ENCODE measurements at places on chromosomes 6 and 20. TPM values are rescaled to one million over a fixed set of nuclear protein-coding genes. Genes with fewer than 3 reads are reported as not detected.

DNA sequence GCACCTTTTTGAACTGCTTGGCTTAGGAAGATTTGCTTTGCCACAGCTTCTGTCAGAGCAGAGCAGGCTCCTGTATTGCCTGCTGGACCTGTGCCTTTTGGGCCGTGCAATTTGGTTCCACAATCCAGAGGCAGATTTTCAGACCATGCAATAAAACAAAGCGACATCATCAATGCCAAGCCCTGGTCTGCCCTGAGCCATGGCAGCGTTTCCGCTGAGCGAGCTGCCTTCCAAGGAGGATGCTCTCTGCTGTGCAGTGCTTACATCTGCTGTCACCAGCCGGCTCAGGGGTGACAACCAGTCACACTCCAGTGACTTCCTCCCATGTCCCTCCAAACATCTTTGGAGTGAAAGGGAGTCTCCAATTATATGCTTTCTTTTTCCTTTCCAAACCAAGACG is 282.2 kb downstream of the CDH26 start:
- no peak overlapping the region for H3K27ac ChIP-seq
- no peaks in the 10 kb centered on the region for H3K36me3 ChIP-seq
- peaks cover 5% of the 10 kb centered on the region for H3K27me3 ChIP-seq
- peak; percentile 49 for DNase-seq
- no peak overlapping the region for H3K4me3 ChIP-seq

- H3K4me3 ChIP-seq: no peak overlapping the region
- H3K27ac ChIP-seq: peak overlapping the region; percentile 96
- H3K36me3 ChIP-seq: peaks cover 14% of the 10 kb centered on the region
- no peak for DNase-seq
- H3K27me3 ChIP-seq: no peaks in the 10 kb centered on the region
- H3K4me1 ChIP-seq: peaks cover 34% of the 10 kb centered on the region
Measured at GRCh38 chr6:35014341-35014740, 125.3 kb downstream of the ANKS1A start.

- H3K36me3 ChIP-seq: no peaks in the 10 kb centered on the region
- H3K27me3 ChIP-seq: no peaks in the 10 kb centered on the region
Measured at GRCh38 chr6:136628996-136629395, 78.8 kb upstream of the MAP7 start.

DNA sequence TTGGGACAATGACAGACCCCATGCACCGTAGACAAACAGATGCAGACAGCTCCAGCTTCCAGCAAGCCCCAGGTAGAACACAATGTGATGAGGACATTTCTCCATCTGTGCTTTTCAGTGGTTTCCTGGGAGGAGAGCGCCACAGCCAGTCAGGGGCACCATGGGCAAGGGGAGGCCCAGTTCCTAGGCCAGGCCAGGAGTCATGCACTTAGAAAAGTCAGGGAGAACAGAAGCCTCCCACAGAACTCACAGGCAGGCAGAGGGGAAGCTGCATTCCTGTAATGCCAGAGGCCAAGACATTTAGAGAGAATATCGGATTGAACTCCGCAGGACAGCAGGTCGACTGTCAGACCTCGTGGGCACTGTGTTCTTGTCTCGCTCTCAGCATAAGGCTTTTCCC is 9.2 kb downstream of the SYNDIG1 start:
- peaks cover 13% of the 10 kb centered on the region for H3K4me1 ChIP-seq
- no peaks in the 10 kb centered on the region for H3K27me3 ChIP-seq

DNA sequence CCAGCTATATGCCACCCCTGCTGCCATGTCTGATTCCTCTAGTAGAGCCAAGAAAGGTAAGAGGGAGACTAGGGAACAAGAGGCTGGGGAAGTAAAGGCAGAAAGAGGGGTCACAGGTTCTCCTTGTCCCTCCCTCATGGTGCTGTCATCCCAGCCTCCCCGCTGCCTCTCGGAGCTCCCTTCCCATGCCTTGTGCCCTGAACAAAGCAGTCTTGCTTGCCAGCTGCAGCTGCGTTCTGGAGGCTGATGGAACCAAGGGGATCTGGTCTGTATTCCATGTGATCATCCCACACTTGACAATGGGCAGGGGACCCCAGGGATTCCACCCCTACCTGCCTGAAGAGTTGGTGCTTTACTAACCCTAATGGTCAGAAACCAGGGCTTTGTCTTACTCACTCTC is 61.4 kb downstream of the DAAM2 start:
- no peaks in the 10 kb centered on the region for H3K27me3 ChIP-seq
- H3K4me3 ChIP-seq: no peak overlapping the region
- H3K36me3 ChIP-seq: peaks cover 12% of the 10 kb centered on the region
- peaks cover 9% of the 10 kb centered on the region for H3K4me1 ChIP-seq

DNA sequence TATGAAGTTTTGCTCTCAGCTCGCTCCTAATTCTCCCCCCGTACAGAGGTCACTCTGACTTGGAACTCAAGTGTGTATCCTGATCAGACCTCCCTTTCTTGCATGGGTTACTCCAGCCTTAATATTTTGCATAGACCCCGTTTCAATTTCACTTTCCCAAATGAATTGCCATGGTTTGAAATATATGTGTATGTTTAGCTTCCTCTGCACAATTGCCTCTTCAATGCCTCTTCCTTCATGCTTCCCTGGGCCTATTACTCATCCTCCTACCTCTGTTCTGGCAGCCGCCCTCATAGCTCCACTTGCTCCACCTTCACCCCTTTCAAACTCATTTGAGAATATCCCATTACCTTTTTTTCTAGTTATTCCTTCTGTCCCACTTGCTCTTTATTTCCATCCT is 90.0 kb upstream of the SAMD5 start:
- DNase-seq: no peak
- H3K4me1 ChIP-seq: no peaks in the 10 kb centered on the region
- no peaks in the 10 kb centered on the region for H3K27me3 ChIP-seq
- H3K27ac ChIP-seq: no peak overlapping the region
- H3K36me3 ChIP-seq: no peaks in the 10 kb centered on the region

DNA sequence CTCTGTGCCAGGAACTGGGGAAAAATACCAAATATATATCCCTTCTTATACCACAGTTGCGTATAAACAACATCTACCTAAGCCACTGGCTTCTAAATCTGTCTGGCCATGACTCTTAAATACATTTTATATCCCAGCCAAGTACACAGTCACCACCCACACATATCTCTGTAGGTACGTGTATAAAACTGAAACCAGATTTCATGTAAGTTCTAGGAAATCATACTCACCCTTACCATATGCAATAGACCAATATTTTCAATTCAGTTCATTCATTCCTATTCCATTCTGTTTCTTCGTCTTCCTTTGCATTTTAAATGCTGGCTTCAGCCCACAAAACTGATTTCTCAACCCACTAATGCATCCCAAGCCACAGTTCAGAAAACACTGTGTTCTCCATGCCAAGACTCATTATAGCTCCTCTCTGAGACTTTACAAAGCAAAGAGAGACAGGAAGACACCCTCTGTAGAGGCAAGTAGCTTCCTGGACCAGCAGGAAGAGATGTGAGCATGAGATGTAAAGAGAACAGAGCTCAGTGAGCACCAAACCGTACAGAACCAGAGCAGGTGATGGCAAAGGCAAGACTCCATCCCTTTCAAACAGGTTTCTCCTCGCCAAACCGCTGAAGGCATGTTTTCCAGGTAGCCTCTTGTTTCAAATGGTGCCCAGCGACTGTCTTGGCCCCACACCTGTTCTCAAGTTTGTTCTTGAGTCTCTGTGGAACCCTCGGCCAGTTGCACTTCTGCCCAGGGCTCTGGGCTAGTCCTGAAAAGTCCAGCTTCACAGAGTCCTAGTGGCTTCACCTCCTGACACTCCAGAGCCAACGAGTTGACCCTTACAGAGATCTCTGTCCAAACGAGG is 18.7 kb downstream of the FAM50B start:
- H3K36me3 ChIP-seq: no peaks in the 10 kb centered on the region
- no peaks in the 10 kb centered on the region for H3K27me3 ChIP-seq
- no peak overlapping the region for H3K27ac ChIP-seq
- DNase-seq: peak; percentile 63
- peaks cover 7% of the 10 kb centered on the region for H3K4me1 ChIP-seq

DNA sequence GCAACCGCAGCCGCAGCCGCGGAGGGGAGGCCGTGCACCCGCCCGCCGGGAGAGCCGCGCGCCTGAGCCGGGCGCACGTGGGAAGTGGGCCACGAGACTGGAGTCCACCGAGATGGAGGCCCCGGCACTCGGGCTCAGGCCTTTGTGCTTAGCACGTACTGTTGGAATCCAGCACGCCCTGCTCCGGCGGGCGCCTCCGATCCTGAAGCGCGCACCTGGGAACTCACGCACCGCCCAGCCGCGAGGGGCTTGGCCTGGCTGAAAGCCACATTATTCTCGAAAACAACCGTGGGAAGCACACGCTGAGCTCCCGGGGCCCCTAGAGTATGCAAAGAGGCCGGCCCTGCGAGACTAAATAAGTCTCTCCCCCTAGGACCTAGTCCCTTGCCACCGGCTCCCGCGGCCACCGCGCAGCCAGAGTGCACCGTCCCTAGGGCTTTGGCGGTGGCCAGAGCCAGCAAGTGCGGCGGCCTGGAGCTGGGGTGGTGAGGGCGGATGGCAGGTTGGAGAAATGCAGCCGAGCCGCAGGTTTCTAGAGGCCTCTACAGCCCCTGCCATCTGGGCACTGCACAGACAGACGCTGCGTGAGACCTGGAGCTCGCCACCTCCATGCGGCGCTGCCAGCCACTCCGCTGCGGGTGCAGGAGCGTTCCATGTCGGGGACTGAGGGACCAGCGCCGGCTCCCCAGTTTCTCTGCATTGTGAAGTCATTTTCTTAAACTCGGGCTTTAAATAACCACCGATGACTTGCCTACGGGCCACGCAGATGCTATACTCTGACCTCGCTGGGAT is 42.0 kb upstream of the LY86 start:
- H3K4me3 ChIP-seq: peak overlapping the region; percentile 50
- H3K36me3 ChIP-seq: no peaks in the 10 kb centered on the region
- H3K4me1 ChIP-seq: peaks cover 21% of the 10 kb centered on the region
- peak overlapping the region; percentile 57 for H3K27ac ChIP-seq

GRCh38 chr6:149867876-149868640 is 3.9 kb upstream of the LRP11 start:
- H3K27me3 ChIP-seq: no peaks in the 10 kb centered on the region
- H3K27ac ChIP-seq: no peak overlapping the region
- DNase-seq: no peak

GRCh38 chr6:121603486-121603885 is 168.0 kb downstream of the GJA1 start:
- H3K36me3 ChIP-seq: no peaks in the 10 kb centered on the region
- H3K27me3 ChIP-seq: no peaks in the 10 kb centered on the region
- no peaks in the 10 kb centered on the region for H3K4me1 ChIP-seq
- no peak overlapping the region for H3K4me3 ChIP-seq

- H3K27ac ChIP-seq: no peak overlapping the region
- no peaks in the 10 kb centered on the region for H3K4me1 ChIP-seq
- DNase-seq: no peak
- H3K36me3 ChIP-seq: no peaks in the 10 kb centered on the region
- H3K4me3 ChIP-seq: no peak overlapping the region
Measured at GRCh38 chr20:21175433-21175832, 49.6 kb downstream of the KIZ start.

DNA sequence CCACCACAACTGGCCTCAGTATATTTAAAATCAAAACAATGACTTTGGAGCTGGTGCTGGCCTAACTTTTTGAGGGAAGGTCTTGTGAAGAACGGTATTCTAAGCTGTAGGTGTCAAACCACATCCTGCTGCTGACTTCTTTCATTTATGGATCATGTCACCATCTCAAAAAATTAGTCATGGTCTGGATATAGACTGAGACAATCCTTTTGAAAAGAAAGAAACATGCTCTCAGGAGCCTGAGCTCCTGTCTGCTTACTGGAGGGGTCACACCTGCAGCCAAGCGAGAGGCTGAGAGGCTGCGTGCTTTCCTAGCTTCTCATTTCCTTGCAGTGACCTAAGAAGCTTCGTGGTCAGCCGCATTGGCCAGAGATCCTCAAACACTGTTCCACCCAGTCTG is 55.2 kb downstream of the TIAM2 start:
- H3K4me1 ChIP-seq: peaks cover 2% of the 10 kb centered on the region
- no peaks in the 10 kb centered on the region for H3K36me3 ChIP-seq
- H3K27me3 ChIP-seq: no peaks in the 10 kb centered on the region
- no peak overlapping the region for H3K27ac ChIP-seq
- no peak for DNase-seq

DNA sequence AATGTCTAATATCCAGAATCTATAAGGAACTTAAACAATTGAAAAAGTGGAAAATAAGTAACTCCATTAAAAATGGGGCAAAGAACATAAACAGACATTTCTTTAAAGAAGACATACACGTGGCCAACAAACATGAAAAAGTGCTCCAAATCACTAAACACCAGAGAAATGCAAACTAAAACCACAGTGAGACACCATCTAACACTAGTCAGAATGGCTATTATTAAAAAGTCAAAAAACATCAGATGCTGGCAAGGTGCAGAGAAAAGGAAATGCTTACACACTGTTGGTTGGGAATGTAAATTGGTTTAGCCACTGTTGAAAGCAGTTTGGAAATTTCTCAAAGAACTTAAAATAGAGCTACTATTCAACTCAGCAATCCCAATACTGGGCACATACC is 169.2 kb upstream of the MANEA start:
- DNase-seq: no peak
- no peaks in the 10 kb centered on the region for H3K27me3 ChIP-seq
- H3K4me3 ChIP-seq: no peak overlapping the region

Gene CAP2
- total RNA-seq: 9.0 TPM

GRCh38 chr6:133171989-133172604 is 69.1 kb upstream of the EYA4 start:
- H3K4me1 ChIP-seq: no peaks in the 10 kb centered on the region
- H3K27ac ChIP-seq: no peak overlapping the region
- H3K36me3 ChIP-seq: no peaks in the 10 kb centered on the region
- H3K27me3 ChIP-seq: no peaks in the 10 kb centered on the region
- H3K4me3 ChIP-seq: no peak overlapping the region

DNA sequence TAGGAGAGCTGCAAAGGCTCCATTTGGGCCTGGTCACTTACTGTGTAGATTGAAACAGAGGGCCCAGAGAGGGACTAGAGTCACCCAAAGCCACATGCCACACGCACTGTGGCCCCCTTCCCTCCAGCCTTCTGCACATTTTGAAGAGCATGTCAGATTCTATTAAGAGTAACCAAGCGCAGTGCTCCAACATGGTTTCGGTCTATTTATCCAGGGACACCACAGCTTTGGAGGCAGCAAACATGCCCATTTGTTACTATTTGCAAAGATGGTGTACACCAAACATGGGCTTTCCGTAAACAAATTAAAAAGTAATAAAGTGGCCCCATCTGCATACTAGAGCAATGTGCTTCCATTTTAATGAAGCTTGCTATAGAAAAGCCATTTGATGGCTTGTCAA is 43.7 kb upstream of the CCDC167 start:
- no peak for DNase-seq
- no peaks in the 10 kb centered on the region for H3K27me3 ChIP-seq
- H3K36me3 ChIP-seq: no peaks in the 10 kb centered on the region
- H3K4me1 ChIP-seq: peaks cover 17% of the 10 kb centered on the region
- no peak overlapping the region for H3K4me3 ChIP-seq

Gene DLL1
- 12.9 TPM for total RNA-seq
